ENCODE measurements at places on chromosomes 7 and 10. TPM values are rescaled to one million over a fixed set of nuclear protein-coding genes. Genes with fewer than 3 reads are reported as not detected.
A peak's percentile ranks its signal among the peaks of the same experiment; 100 is the strongest.

DNA sequence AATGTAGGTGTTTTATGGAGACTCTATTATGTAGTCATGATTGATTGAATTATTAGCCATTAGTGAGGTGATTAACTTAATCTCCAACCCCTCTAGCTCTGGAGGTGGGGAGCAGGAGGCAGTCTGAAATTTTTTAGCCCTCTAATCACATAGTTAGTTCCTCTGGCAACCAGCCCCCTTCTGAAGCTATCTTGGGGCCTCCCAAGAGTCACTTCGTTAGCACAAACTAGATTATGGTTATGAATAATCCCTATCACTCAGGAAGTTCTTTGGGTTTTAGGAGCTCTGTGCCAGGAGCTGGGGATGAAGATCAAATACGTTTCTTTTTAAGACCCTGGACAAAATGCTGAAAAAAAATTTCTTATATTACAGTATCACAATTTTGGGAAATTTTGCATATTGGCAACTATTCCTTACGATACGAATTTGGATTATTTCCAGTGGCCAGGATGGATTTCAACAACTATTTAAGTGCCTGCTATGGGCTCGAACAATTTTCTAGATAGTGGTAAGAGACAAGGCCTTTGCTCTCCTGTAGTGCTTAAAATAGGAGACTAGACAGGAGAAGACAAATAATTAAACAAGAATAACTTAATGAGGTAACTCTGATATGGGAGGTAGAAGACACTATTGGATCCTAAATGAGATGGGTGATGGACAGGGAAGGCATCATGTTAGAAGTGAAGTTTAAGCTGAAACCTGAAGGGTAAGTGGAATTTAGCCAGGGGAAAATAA, 52.9 kb downstream of the BTAF1 start:
- no peak overlapping the region for H3K4me3 ChIP-seq
- H3K36me3 ChIP-seq, result peaks cover 20% of the 10 kb centered on the region
- H3K27me3 ChIP-seq, result no peaks in the 10 kb centered on the region
- DNase-seq, result no peak

- DNase-seq, result peak; percentile 45
- peaks cover 12% of the 10 kb centered on the region for H3K27me3 ChIP-seq
- H3K27ac ChIP-seq, result no peak overlapping the region
- no peak overlapping the region for H3K4me3 ChIP-seq
- no peaks in the 10 kb centered on the region for H3K36me3 ChIP-seq
These were observed 12.7 kb downstream of the GPRIN2 start for GRCh38 chr10:46543466-46544377.

- H3K27ac ChIP-seq, result no peak overlapping the region
- no peaks in the 10 kb centered on the region for H3K36me3 ChIP-seq
- peaks cover 13% of the 10 kb centered on the region for H3K4me1 ChIP-seq
- no peak overlapping the region for H3K4me3 ChIP-seq
- no peak for DNase-seq
These were observed 11.6 kb upstream of the CAMK1D start for GRCh38 chr10:12337453-12338372.

DNA sequence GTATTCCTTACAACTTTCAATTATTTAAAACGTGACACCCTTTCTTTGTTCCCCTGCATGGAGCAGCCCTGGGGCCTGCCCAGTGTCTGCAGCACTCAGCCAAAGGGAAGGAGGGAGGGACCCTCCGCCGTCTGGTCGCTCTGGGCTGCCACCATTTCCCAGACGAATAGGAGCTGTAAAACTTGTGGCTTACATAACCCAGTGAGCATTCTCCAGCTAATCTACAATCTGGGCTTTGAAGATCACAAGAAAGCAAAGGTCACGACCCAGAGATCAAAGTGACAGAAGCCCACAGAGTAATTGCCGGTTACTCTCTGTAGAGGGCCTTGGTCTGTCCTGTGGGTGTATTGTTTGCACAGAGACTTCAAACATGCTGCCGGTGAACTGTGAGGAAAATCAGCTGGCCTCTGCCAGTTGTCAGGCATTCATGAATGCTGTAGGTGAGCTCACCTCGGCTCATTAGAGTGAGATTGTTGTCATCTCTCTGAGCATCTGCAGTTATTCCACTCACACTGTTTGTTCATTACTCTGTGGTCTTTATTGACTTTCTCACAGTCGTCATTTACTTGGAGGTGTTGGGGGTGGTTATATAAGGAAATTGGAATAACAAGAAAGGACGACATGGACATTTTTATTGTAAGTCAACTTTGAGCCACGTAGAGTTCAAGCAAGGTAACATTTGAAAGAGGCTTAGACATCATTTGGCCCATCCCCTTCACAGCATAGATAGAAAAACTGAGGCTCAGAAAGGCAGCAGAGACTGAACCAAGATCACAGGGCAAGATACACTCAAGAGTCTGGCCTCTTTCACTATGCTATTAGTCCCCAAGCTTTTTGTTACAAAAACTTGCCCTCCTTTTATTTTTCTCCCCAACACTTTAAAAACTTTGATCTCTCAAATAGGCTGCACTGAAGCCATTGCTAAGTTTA, 619.8 kb downstream of the LRMDA start:
- no peaks in the 10 kb centered on the region for H3K27me3 ChIP-seq
- H3K4me3 ChIP-seq, result no peak overlapping the region
- no peaks in the 10 kb centered on the region for H3K4me1 ChIP-seq

DNA sequence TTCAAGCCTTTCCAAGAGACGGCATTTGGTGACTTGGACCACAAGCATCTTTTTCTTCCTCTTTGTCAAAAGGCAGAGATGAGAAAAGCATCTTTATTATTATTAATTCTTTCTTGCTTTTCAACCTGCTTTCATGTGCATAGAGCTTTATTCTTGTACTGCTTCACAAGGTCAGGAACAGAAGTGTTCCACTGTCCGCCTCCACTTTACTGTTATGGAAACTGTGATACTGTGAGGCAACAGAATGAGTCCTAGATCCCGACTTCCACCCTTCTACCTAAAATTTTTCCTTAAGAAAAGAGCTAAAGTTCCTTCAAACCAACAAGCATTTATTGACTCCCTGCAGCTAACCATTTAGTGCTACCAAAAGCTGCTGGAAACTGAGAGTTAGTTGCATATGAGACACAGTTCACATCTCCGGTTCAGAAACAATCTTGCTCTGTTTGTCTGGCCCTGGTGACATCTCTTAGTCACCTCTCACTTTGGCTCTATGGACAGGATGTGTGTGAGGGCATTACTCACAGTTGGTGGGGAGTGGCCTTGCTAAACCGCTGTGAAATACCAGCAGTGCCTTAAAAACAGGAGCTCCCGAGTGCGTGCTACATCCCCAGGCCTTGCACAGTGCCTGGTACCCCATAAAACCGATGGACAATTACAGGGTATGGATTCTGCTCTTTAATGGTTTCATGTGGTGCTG, 77.1 kb upstream of the TRIL start:
- H3K4me1 ChIP-seq, result no peaks in the 10 kb centered on the region
- no peaks in the 10 kb centered on the region for H3K27me3 ChIP-seq
- H3K4me3 ChIP-seq, result no peak overlapping the region
- DNase-seq, result no peak
- no peaks in the 10 kb centered on the region for H3K36me3 ChIP-seq

DNA sequence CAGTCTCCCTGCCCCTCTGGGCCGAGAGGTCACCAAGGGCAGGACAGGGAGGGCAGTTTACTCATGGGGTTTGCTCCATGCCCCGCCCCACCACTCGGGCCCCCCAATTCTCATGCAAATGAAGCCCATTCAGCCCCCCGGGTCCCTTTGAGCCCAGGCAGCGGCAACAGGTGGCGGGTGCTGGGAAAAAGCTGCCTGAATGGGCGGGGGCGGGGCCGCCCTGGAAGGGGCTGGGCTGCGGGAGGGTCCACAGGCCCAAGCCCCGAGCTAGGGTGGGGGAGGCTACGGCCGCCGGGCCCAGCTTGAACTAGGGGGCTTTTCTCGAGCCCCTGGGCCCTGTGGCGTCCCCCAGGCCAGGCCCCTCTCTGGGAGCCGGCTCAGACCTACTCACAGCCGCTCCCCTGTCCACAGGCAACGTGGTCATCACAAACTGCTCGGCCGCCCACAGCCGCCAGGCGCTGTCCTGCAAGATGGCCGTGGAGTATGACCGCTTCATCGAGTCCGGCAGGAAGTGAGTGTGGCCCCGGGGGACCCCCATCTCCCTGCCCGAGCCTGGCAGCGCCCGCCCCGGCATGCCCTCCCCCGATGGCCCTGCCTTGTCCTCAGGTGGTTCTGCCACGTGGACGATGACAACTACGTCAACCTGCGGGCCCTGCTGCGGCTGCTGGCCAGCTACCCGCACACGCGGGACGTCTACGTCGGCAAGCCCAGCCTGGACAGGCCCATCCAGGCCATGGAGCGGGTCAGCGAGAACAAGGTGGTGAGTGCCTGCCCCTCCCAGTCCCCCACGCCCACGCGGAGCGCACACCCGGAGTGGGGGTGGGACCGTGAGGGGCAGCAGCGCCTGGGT, 5.5 kb downstream of the LFNG start:
- peak overlapping the region; percentile 92 for H3K27ac ChIP-seq
- H3K4me1 ChIP-seq, result peaks cover 97% of the 10 kb centered on the region
- H3K36me3 ChIP-seq, result peaks cover 42% of the 10 kb centered on the region
- peak overlapping the region; percentile 77 for H3K4me3 ChIP-seq
- DNase-seq, result no peak

DNA sequence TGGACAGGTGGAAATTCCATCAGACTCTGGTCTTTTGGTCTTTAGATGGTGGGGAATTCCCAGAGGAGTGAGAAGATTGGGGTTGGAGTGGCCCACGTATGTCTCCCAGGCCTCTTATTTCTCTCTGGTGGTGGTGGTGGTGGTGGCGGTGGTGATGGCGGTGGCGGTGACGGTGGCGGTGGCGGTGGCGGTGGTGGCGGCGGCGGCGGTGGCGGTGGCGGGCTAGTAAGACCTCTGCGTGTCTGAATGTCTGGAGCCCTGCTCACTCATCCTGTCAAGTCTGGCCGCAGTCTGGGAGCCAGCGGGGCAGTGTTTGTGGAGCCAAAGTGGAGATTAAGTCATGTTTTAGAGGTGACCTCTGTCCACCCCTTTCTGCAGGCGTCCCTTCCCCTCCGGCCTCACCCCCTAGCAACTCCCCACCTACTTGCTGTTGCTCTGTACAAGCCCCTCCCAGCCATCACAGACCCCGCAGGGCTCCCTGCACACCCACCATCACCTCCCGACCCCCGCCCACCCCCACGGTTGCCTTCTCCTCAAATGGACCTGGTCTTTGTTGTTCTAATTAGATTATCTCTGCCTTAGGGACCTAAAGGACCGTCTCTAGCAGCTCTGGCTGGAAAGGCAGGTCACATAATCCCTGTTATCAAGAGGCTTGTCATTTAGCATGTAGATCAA, 165.0 kb upstream of the TBX20 start:
- H3K27me3 ChIP-seq, result no peaks in the 10 kb centered on the region
- DNase-seq, result no peak
- H3K4me1 ChIP-seq, result no peaks in the 10 kb centered on the region
- no peak overlapping the region for H3K4me3 ChIP-seq
- H3K27ac ChIP-seq, result no peak overlapping the region
- H3K36me3 ChIP-seq, result no peaks in the 10 kb centered on the region

The AKR1B15 gene
- total RNA-seq, result not detected

The PROSER2 gene
- 18.0 TPM for total RNA-seq

The PAX4 gene
- not detected for total RNA-seq

The CPN1 gene
- total RNA-seq, result not detected

The CRYGN gene
- total RNA-seq, result not detected

The GHRHR gene
- not detected for total RNA-seq

All from lower lobe of right lung (tissue), 2 donors.